ENCODE measurements at places on chromosomes 11 and 22. TPM values are rescaled to one million over a fixed set of nuclear protein-coding genes. Genes with fewer than 3 reads are reported as not detected.

The LRRC74B gene
- total RNA-seq, result not detected

The MFRP gene
- total RNA-seq, result 0.16 TPM

The TTC12 gene
- total RNA-seq, result 43.6 TPM

The CHRM1 gene
- total RNA-seq, result not detected

The ABTB2 gene
- total RNA-seq, result 1.9 TPM

The CARD10 gene
- total RNA-seq, result 2.9 TPM

The RRP7A gene
- total RNA-seq, result 19.0 TPM

The GUCY1A2 gene
- total RNA-seq, result 3.2 TPM

The FGF4 gene
- total RNA-seq, result not detected

The USP35 gene
- total RNA-seq, result 11.3 TPM

The PTPN5 gene
- total RNA-seq, result 2.2 TPM

The POU2AF1 gene
- 0.16 TPM for total RNA-seq

The ANKK1 gene
- 1.6 TPM for total RNA-seq

The ANKRD13D gene
- total RNA-seq, result 40.7 TPM

DNA sequence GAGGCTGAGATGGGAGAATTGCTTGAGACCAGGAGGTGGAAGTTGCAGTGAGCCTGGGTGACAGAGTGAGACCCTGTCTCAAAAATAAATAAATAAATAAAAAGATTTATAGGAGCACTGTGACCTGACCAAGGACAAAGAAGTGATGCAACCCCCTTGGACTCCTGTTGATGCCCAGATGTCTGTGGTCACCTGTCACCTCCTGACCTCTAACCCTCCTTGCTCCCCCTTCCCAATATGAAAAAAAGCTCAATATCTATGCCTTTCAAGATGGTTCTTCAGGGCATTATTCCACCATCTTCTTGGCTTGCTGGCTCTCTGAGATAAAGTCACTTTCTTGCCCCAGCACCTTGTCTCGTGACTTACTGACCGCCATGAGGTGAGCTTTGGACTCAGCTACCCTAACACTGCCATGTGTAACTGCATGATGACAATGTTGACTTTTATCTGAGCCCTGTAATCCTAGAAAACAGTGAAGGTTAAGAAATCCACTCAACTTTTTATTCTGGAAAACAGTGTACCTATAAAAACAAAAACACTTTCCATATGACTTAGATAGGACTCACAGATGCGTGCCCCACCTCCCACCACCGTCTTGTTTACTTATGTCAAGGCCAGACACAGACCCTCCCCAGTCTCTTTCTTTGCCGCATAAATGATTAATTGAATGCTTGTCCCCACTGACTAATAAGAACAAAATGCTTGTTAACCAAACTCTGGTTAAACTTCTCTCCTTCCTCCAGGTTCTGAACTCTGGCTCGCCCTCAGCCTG, 360.5 kb downstream of the BUD13 start:
- no peak for DNase-seq

- no peak for DNase-seq
Observed at GRCh38 chr11:48683226-48683720, 194.7 kb downstream of the OR4A47 start.

GRCh38 chr11:132131961-132132360, 761.5 kb downstream of the NTM start:
- no peak for DNase-seq

- DNase-seq, result no peak
Observed at GRCh38 chr11:47732271-47732670, 17.1 kb upstream of the AGBL2 start.

DNA sequence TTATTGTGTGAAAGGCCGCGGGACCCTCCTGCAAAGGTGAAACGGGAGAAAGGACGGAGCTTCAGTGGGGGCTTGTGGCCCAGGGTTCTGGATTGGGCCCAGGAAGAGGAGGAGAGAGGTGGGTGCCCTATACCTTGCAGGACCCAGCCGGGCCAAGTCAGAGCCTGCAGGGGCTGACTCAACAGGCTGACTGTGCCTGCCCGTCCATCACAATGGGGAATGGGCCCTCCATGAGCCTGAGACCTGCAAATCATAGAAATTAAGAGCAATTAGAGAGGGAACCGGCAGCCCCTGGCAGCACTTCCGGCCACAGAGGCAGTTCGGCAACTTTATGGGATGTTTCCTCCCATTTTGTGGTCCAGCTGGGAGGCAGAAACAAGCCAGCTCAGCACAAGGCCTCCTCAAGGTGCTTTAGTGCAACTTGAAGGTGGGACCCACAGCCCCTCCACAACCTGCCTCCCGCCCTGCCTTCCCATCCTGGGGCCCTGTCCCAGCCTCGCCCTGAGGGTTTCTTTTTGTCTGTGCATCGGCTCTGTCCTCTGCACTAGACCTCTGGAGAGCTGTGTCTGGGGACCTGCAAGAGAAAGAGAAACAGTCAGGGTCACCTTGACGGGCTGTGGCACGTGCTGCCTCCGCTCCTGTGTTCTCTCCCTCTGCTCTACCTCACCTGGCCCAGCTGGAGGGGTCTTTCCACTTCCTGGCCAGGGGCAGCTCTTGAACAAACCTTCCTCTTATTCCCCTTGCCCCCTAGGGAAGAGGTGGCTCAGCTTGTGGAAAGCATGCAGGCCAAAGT, 19.1 kb upstream of the NECTIN1 start:
- DNase-seq, result no peak

DNA sequence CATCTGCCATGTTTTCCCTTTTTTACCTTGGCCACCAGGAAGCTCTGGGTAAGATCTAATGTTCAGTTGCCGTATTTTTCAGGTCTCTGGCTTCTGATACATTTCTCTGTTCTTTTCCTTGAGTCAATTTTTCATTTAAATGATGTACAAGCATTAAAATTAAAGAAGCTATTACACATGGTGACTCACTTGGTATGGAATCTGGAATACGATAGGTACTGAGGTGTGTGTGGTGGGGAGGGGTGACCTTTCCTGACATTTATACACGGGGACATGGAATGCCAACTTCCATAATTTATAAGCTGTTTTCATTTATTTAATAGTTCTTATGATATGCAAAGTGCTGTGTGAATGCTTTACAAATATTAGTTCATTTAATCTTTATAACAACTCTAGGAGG, 47.8 kb upstream of the ALX4 start:
- DNase-seq, result no peak

DNA sequence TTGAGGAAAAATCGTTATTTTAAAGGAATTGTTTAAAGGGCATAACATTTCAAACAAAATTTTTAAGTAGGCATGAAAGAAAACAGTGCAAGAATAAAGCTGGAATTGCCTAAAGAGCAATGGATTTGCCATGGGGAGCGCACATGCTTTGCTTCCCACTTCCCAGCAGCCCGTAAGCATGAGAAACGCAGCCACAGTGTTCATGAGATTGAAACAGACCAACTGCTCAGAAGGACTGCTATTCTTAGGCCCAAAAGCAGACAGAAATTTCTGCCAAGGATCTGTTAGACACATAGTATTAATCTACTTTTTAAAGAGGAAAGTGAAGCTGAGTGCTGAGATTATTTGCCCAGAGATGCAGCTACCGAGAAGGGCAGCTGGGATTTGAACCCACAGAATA, 34.2 kb upstream of the TSKU start:
- DNase-seq, result no peak

- DNase-seq, result no peak
Observed at GRCh38 chr22:41407433-41407832, 25.7 kb downstream of the TEF start.

- no peak for DNase-seq
Observed at GRCh38 chr11:114147375-114148012, 88.0 kb downstream of the ZBTB16 start.

GRCh38 chr11:63839508-63840355, 822 bp downstream of the MARK2 start:
- peak; percentile 65 for DNase-seq

GRCh38 chr11:66219846-66220565, 48.4 kb upstream of the RAB1B start:
- no peak for DNase-seq

DNA sequence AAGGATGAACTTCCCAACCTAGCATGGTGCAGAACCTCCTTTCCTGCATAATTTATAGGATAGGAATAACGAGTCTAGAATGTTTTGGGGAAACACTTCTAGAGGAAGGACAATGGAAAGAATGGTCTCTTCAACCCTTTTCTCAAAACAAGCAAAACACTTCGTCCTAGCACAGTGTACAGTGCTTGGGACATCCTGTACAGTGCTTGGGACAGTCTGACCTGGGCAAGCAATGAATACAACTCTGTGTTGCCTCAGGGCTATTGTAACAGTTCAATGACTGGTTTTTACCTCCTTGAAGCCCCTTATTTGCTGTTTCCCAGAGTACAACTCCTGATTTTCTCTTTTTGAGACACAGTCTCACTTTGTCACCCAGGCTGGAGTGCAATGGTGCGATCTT, 1.6 kb upstream of the ADAMTS8 start:
- no peak for DNase-seq

GRCh38 chr11:123473941-123474677, 44.0 kb downstream of the GRAMD1B start:
- DNase-seq, result no peak

DNA sequence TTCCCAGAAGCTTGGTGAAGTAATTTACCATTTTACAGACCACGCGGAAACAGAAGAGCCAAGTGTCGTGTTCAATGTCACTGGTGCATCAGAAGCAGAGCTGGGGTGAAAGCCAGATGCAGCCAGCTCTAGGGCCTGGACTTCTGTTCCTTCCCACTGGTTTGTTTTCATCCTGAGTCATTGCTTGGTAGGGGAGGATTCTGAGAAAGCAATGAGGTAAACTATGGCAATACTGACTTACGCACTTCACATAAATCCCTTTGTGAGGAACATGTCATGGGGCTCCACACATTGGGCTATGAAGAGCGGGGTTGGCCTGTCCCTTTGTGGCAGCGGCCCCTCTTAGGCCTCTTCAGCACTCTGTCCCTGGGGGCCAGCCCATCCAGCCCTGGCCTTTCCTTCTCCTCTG, 52.4 kb upstream of the RBFOX2 start:
- no peak for DNase-seq

- no peak for DNase-seq
Observed at GRCh38 chr11:97742717-97743116, 1278.0 kb upstream of the CNTN5 start.

DNA sequence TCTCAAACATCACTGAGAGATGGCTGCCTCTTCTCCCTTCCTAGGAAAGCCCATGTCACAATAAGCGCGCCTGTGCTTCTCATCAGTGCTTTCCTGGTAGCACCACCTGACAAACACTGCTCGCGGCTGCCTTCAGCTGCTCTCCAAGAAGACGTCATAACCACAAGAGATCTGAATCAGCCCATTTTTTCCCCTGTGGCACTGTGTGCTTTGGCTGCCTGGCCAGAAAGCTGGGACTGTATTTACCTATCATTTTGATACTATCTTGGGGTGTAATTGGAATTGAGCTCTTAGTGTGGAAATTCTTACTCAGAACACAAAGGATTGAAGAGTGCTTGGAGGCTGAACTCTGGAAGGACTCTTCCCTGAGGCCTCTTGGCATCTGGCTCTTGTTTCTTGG, 50.3 kb upstream of the EHF start:
- peak; percentile 85 for DNase-seq

GRCh38 chr22:43848366-43849171, 13.7 kb downstream of the SULT4A1 start:
- DNase-seq, result no peak

GRCh38 chr11:108790501-108791299, 125.8 kb downstream of the DDX10 start:
- no peak for DNase-seq

DNA sequence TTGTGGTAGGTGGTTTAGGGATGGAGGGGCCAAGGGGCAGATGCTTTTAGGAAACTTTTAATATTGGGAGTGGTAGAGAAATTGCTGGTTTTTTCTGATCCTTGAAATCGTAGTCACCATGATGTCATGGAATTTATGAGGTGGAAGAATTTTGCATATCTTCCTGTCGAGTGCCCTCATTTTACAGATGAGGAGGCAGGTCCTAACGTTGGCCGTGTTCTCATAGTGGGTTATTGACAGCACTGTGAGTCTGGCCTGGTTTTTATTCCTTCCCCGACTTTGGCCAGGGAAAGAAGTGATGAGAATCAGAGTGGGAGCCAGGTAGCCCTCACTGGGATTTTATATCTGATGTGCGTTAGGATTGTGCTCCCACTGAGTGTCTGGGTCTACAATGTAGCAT, 8.8 kb upstream of the PACS1 start:
- no peak for DNase-seq

GRCh38 chr11:10667521-10667885, 26.1 kb downstream of the IRAG1 start:
- no peak for DNase-seq

GRCh38 chr11:84890676-84891075, 736.5 kb downstream of the DLG2 start:
- no peak for DNase-seq

DNA sequence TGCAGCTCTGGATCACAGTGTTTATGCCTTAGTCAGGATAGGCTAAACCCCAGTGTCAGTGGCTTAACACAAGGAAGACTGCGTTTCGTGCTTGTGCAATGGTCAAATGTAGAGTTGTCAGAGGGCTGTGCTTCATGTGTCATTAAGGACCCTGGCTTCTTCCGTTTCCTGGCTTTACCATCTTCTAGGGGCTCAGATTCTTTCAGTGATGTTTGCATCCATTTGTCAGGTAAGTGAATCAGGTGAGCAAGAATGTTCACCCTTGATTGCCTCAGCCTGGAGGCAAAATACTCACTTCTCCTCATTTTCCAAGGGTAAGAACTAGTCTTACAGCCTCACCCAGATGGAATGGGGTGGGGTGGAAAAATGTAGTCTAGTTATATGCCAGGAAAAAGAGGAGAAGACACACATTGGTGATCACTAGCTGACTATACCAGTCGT, 20.5 kb upstream of the AMOTL1 start:
- DNase-seq, result no peak

GRCh38 chr11:680970-681369, 14.1 kb downstream of the DEAF1 start:
- DNase-seq, result no peak

GRCh38 chr11:84091212-84091986, 805.2 kb upstream of the CCDC90B start:
- no peak for DNase-seq

DNA sequence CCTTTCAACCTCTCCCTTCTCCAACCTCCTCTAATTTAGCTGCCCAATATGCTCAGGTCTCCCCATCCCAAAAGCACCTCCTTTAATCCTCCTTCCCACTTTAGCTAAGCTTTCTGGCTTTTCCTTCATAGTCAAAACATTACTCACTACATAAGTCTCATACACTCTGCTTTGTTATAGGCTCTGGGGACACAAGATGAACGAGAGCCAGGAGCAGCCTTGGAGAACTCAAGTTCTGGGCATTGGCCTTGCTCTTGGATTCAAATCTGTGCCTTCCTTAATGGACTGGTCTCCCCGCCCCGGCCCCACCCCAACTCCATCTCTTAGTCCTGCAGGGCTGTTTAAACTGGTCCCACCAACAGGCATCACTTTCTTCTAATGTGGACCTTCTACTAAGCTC, 11.4 kb upstream of the HPX start:
- DNase-seq, result no peak

- DNase-seq, result no peak
Observed at GRCh38 chr11:121800731-121801393, 315.2 kb downstream of the BLID start.

GRCh38 chr11:73547706-73548595, 50.0 kb downstream of the FAM168A start:
- DNase-seq, result no peak

Data from breast epithelium (tissue), 4 donors.